ENCODE measurements at places on chromosomes 2 and 18. TPM values are rescaled to one million over a fixed set of nuclear protein-coding genes. Genes with fewer than 3 reads are reported as not detected.
A peak's percentile ranks its signal among the peaks of the same experiment; 100 is the strongest.

Gene CXCR4
- total RNA-seq = 140 TPM

Gene MRPL44
- 34.3 TPM for total RNA-seq

Gene TMEM178A
- total RNA-seq = 0.32 TPM

Gene TXNDC2
- total RNA-seq = 0.39 TPM

DNA sequence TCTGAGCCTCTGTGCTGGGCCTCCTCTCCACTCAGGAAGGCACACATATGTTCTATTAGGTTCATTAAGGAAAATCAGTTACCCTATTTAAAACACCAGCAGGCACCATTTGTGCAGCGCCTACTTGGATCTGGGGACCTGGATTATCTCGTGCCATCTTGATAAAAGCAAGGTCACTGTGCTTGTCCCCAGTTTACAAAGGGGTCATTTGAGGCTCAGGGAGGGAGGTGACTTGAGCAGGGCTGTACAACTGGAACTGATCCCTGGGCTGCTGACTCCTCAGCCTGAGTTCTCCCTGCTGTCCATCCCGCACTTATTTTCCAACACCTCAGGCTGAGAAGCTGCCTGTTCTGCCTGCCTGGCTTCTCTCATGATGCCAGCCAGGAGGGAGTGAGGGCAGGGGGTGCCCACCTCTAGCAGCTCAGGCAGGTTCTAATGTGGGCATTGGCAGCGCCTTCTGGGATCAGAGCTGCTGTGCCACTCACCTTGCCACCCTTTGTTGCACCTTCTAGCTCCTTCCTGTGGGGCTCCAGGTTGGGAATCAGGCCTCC lies 120.3 kb downstream of the GLI2 start:
- DNase-seq = no peak

GRCh38 chr2:165293440-165294420 lies 54.5 kb downstream of the SCN2A start:
- DNase-seq = peak; percentile 39

GRCh38 chr2:53913721-53914120 lies 54.0 kb upstream of the GPR75 start:
- no peak for DNase-seq

- DNase-seq = no peak
These were observed 39.5 kb upstream of the GMCL1 start for GRCh38 chr2:69789772-69790600.

GRCh38 chr2:226644399-226644865 lies 155.2 kb downstream of the IRS1 start:
- no peak for DNase-seq

DNA sequence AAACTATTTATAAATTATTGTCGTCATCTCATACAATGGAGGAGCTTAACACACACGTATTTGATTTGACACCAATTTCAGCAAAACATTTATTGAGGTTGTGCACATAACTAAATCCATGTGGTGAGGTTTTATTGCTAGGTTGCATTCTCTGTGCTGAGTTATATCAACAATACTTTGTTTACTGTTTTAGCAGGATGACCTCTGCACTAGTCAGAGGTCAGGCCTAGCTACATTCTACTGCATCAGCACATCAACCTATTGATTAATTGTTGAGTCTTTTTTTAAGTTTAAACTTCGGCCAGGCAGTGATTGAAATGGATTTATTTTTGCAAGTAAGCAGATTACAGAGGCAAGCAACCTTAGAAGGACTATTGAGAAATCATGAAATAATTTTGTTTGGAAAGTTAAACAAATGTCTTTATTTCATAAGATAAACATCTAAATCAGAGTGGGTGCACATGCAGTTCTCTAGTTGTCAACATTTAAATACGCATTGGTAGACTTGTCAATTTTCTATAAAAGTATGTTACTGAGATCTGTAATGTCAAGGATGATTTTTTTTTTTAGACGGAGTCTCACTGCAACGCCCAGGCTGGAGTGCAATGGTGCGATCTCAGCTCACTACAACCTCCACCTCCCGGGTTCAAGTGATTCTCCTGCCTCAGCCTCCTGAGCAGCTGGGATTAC lies 75.2 kb upstream of the CD28 start:
- no peak for DNase-seq

- DNase-seq = no peak
These were observed 76.7 kb downstream of the MRPS9 start for GRCh38 chr2:105114551-105114950.

- DNase-seq = no peak
These were observed 68.2 kb upstream of the CAB39 start for GRCh38 chr2:230644356-230644935.

DNA sequence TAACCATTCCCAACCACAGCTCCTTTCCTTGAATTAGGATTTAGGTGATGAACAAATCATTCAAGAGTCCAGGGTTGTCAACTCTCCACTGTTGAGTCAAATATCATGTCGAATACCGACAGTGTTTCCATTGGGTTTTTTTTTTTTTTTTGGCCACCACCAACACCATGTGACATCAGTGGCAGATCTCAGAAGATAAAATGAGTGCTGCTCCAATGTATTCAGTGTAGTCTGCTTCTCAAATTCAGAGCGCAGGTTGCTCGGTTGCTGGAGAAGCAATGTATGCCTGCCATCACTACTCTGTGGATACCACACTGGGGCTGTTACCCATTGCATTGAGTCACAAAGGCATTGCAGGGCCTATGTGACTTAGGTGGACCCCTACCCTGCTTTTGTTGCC lies 10.8 kb upstream of the ATL2 start:
- peak; percentile 28 for DNase-seq

DNA sequence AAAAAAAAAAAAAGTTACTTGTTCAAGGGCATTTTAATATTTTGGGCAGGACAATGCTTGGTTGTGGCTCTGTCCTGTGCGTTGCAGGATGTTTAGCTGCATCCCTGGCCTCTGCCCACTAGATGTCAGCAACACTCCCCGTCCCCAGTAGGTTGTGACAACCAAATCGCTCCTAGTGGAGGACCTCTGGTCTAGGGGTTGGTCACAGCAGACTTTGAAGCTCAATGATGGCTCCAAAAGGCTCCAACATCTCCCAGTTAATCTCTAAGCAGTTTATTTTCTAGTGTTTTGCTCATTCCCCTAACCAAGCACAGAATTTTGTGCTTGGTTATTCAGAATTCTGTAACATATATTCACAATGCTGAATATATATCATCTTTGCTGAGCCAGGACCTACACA lies 67.0 kb downstream of the CHRNA1 start:
- DNase-seq = peak; percentile 48

Measured in activated T-helper 2 cell treated with anti-CD3 and anti-CD28 coated beads, Interferon-gamma antibody, Interleukin-2, Interleukin-4, amounts not matched to agents 10 μg/mL and 5 μg/mL and 100 μg/mL, durations not matched to agents 14 hours and 24 hours and 36 hours (primary cell).